ENCODE measurements at places on chromosomes 7 and 10.

- no peak for DNase-seq
These were observed 194.8 kb downstream of the CELF2 start for GRCh38 chr10:11212288-11213085.

DNA sequence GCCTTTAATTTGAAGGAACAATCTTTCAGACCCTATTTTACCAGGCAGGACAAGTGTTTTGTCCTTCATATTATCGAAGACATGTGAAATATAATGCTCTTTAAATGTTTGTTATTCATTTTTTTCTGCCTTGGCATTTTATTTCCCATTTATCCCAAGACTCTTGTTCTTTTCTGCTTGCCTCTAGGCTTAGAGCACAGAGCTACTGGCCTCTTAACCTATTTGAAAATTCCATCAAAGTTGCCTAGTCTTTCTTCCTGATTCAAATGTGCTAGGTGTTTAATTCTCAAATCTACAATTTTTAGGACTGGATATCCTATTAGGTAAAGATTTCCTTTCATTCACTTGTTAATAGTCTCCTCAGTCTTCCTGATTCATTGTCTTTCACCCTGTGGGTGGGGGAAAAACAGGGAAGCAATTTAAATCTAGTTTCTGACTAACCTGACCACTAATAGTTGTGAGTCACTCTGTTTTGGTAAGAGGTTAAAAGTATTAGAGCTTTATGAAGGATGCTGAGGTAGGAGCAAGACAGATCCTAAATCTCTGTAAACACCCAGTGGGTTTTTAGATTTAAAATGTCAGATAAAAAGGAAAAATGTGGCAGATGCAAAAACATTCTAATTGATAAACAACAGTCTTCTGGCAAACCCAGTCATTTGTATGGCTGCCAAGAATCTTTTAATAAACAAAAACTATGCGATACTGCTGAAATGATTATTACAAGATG lies 1.5 kb downstream of the LIPK start:
- no peak for DNase-seq

- DNase-seq, result no peak
These were observed 394.8 kb downstream of the KIF20B start for GRCh38 chr10:90096196-90096595.

DNA sequence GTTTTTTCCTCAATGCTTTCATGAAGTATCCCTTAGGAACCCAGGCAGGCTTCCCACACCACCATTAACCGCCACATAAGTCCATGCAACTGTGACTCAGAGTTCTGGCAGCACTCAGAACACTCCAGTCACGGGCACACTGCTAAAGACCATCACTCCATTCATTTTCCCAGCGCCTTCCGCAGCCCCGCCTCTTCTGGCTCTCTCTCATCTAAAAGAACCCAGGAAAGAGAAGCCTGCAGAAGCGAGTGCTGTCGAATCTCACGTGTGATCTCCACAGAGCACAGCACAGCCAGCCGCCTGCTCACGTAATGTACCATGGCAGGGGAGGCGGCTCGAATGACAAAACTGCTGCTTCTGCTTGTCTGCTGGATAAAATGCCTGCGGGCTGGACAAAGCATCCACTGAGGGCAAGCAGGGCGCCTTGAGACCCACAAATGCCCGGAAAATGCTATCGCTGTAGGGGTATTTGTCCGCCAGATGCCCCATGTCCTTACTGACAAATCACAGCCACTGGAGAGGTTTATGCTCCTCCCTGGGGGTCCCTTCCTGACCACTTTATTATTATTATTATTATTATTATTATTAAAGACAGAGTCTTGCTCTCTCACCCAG lies 1.8 kb downstream of the PSMG3 start:
- no peak for DNase-seq

GRCh38 chr7:30312178-30312577 lies 27.8 kb downstream of the ZNRF2 start:
- no peak for DNase-seq

GRCh38 chr7:50153148-50153547 lies 60.1 kb upstream of the ZPBP start:
- DNase-seq, result no peak

- DNase-seq, result no peak
These were observed 21.8 kb downstream of the DIP2C start for GRCh38 chr10:667602-668143.

- no peak for DNase-seq
These were observed 56.9 kb upstream of the AOAH start for GRCh38 chr7:36781011-36781738.

DNA sequence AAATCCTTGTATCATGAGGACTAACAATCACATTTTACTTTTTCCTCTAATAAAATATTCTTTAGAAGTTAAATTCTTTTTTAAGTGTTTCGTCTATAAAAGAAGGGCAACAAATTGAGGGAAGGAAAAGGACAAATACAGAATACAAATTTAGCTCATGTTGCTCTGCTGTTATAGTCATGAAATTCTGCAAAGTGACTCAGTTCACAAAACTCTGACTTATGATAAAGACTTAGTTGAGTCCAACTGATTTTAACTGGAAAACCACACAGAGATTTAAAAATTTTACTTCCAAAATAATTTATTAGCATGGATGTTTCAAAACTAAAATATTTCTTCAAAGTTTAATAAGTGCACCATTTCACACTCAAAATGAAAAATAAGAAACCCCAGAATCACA lies 75.0 kb upstream of the GPR22 start:
- no peak for DNase-seq

GRCh38 chr10:101287997-101288635 lies 58.9 kb upstream of the LBX1 start:
- no peak for DNase-seq

GRCh38 chr7:39238234-39238869 lies 260.6 kb downstream of the POU6F2 start:
- DNase-seq, result no peak

DNA sequence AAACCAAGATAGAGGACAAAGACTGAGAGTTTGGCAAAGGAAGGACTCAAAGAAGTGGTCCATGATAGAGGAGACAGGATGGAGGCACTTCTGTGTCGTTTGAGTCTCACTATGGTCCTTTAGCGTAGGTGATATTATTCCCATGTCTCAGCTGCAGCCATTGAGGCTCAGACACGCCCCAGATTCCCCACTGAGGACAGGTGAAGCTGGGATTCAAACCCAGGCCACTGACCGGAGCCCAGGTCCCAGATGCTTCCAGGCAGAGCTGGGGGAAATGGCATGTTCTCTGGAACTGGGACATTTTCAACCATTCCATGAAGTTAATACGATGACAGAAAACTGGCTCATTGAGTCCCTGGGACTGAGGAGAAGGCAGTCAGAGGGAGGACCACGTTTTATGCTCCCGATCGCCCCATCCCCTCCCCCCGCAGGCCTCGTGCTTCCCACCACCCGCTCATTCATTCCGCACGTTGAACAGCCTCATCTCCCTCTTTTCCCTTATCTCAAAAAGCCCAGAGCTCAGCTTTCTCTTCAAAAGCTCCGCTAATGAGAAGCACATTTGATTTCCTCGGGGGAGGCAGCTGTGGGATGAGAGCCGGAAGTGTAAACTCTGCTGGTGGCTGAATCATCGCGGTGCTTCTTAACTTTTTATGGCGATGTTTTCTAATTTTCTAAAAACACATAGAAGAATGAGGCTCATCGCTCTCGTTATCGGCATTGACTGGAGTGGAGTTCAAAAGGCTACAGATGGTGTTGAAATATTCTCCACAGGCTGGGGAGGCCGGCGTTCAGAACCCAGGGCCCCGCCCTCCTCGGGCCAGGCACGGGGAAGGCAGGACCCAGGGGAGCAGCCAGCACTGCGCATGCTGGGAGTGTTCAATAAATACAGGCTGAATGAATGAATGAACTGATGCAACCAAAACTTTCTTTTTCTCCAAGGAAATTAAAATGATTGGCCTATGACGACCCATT lies 64.0 kb downstream of the OAT start:
- peak; percentile 32 for DNase-seq

DNA sequence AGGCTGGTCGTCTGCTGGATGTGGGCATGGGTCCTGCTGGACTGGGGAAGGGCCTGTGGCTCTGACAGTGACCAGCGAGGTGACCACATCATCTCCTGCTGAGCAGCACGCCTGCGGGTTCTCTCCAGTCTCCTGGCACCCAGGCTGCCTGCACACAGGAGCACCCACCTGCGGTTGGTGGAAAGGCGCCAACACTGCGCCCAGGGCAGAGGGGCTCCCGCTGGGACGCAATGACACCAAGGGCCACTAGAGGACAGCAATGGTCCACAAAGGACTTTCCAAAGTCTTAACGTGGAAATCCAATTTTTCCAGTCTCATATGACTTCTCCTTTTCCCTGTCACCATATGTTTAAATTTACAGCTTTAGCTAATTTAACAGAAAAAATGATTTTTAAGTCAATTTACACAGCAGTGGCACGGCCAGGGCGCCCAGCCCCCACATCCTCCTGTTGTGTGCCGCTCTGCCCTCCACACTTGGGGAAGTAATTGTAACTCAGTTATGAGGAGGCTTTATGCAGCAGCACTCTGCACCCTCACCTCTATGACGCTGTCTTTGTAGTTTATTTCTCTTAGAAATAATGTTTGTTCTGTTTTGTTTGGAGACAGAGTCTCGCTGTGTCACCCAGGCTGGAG lies 38.1 kb downstream of the CFAP46 start:
- DNase-seq, result peak; percentile 23

DNA sequence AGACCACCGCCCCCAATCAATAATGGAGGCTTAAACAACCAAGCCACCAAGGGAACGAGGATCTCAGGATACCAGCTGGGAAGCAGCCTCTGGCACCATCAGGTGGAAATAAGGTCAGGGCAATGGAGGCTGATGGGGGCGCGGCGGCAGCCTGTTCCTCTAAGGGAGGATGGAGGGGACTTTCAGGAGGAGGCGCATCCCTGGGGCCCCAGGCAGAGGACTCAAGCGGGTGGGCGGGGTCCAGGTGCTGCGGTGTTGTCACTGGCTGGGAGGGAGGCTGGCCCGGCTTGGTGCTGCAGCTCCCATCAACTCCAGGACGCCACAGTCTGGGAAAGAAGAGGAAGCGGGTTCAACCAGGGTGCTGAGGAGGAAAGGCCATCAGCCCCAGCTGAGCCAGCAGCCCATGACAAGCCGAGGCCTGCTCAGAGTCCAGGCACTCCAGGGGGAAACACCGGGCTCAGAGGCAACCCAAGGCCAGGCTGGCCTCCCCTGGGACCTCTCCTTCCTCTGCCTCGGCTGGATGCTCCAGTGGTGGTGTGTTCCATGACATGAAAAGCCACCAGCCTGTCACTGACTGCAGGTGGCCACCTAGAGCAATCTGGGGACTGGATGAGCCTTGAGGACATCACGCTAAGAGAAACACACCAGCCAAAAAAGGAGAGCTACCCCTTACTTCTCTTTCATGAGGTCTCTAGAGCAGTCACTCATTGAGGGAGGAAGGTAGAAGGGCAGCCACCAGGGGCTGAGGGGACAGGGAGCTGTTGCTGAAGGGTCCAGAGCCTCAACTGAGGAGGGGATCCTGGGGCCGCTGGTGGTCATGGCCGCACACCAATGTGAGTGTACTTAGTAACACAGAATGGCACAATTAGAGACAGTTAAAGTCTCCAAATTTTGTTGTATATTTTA lies 4.6 kb downstream of the GIGYF1 start:
- DNase-seq, result no peak

GRCh38 chr7:12674861-12675260 lies 12.6 kb upstream of the ARL4A start:
- DNase-seq, result no peak

- DNase-seq, result no peak
These were observed 79.0 kb upstream of the LSM8 start for GRCh38 chr7:118104812-118105441.

DNA sequence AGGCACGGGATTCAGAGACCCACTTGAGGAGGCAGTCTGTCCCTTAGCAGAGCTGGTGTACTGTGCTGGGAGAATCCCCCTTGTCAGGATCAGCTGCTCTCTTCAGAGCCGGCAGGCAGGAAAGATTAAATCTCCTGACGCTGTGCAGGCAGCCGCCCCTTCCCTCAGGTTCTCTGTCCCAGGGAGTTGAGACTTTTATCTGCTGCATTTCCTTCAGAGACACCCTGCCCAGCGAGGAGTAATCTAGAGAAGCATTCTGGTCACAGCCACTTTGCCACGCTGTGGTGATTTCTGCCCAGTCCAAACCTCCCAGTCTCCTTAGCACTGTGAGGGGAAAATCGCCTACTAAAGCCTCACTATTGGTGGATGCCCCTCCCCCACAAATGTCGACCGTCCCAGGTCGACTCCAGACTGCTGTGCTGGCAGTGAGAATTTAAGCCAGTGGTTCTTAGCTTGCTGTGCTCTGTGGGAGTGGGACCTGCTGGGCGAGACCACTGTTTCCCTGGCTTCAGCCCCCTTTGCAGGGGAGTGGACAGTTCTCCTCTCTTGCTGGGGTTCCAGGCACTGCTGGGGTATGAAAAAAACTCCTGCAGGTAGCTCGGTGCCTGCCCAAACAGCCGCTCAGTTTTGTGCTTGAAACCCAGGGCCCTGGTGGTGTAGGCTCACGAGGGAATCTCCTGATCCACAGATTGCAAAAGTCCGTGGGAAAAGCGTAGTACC lies 265.4 kb downstream of the ZWINT start:
- DNase-seq, result no peak

DNA sequence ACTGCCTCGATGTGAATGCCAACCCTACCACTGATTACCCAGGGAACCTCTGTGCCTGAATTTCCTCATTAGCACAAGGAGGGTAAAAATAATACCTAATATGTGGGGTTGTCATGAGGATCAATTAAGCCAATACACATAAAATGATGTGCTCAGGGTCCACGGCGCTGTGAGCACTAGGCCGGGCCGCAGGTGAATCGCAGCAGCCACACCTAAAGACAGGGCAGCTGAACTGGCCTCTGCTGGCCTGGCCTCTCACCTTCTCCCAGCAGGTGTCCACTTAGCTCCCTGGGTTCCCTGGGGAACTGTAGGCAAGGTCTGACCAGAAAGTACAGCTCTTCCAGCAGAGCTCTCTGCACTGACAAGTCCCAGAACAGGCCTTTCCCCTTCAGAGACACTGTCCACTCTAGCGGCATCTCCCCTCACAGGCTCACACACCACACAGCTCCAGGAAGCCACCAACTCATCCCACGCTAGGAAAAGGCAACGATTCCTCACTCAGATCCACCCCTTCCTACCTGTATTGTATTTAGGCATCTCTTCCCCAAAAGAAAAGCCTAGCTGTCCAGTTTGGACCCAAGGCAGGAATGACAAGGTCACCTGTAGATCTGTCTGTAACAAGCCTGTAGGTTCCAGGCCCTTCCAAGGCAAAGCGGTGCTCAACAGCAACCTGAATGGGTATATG lies 273.1 kb downstream of the USP6NL start:
- no peak for DNase-seq

GRCh38 chr10:121715076-121715475 lies 116.8 kb upstream of the FGFR2 start:
- DNase-seq, result no peak

Measured in stimulated activated CD4-positive, alpha-beta T cell treated with anti-CD3 and anti-CD28 coated beads, Interleukin-12 subunit alpha, Interleukin-12 subunit beta, amount 100 ng/mL, for 4 hours (primary cell).